ENCODE measurements at places on chromosomes 3 and 15. TPM values are rescaled to one million over a fixed set of nuclear protein-coding genes. Genes with fewer than 3 reads are reported as not detected.
A peak's percentile ranks its signal among the peaks of the same experiment; 100 is the strongest.

Gene ADAMTS17
- total RNA-seq = 1.8 TPM

Gene NCKIPSD
- 50.1 TPM for total RNA-seq

Gene ITGB5
- total RNA-seq = 292 TPM

Gene SERINC4
- 0.16 TPM for total RNA-seq

Gene PPP1R14D
- 0.25 TPM for total RNA-seq

Gene XCR1
- 0.02 TPM for total RNA-seq

Gene APBA2
- total RNA-seq = 14.6 TPM

Gene PAK6
- 8.7 TPM for total RNA-seq

Gene HIGD2B
- not detected for total RNA-seq

DNA sequence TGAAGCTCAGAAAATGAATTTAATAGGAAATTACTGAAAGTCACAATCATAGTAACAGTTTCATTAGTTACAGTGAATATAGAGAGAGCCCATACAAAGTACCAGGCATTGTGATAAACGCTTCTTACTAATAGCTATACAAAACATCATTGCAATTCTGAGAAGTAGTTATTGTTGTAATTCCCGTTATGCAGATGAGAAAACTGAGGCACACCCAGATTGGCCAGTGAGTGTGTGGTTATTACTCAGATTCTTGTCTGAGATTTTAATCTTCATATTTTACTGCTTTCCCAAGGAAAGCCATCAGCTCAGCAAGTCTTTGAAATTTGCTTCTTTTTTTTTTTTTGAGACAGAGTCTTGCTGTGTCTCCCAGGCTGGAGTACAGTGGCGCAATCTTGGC, 14.3 kb downstream of the FLNB start:
- H3K4me1 ChIP-seq = peaks cover 88% of the 10 kb centered on the region
- no peak for DNase-seq
- no peaks in the 10 kb centered on the region for H3K36me3 ChIP-seq
- H3K27ac ChIP-seq = peak overlapping the region; percentile 86

DNA sequence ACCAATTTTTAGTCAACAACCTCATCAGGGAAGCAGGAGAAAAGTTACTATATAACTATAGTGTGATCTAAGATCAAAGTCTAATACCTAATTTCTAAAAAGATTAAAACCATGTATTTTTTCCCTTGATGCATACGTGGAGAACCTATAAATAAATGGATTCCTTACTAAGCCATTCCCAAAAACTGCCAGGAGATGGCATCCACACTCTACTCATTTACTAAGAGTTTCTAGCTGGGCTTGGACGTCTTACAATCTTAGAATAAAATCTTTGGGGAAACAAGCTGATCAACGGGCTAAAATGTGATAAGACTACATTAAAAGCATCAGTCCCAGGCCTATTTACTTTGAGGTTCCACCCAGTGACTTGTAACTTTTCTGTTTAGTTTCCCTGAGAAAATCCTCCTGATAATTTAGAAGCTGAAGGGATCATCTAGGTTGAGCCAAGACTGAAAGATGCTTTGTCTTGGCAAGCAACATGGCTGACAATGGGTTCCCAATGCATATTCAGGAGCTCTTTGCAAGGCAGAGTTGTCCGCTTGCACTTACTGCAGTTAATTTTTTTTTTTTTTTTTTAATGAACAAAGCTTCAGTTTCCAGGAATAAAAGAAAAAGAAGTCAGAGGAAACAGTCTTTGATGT, 85.5 kb upstream of the FGF12 start:
- no peak overlapping the region for H3K4me3 ChIP-seq
- no peak for DNase-seq
- peaks cover 28% of the 10 kb centered on the region for H3K4me1 ChIP-seq
- 0 out of 2 replicates have a peak, but pooled peaks cover 4% of the 10 kb centered on the region for H3K36me3 ChIP-seq
- H3K27me3 ChIP-seq = no peaks in the 10 kb centered on the region
- H3K27ac ChIP-seq = no peak overlapping the region

- no peak overlapping the region for H3K27ac ChIP-seq
- no peaks in the 10 kb centered on the region for H3K36me3 ChIP-seq
- no peaks in the 10 kb centered on the region for H3K27me3 ChIP-seq
- no peak overlapping the region for H3K4me3 ChIP-seq
Measured at GRCh38 chr15:80462836-80463512, 58.8 kb downstream of the ARNT2 start.

- no peak for DNase-seq
- H3K27ac ChIP-seq = no peak overlapping the region
- H3K4me3 ChIP-seq = no peak overlapping the region
Measured at GRCh38 chr15:39959411-39959810, 25.5 kb downstream of the EIF2AK4 start.

GRCh38 chr3:80263260-80263659, 495.5 kb upstream of the ROBO1 start:
- DNase-seq = no peak
- no peak overlapping the region for H3K4me3 ChIP-seq
- H3K27me3 ChIP-seq = no peaks in the 10 kb centered on the region
- peaks cover 9% of the 10 kb centered on the region for H3K36me3 ChIP-seq

DNA sequence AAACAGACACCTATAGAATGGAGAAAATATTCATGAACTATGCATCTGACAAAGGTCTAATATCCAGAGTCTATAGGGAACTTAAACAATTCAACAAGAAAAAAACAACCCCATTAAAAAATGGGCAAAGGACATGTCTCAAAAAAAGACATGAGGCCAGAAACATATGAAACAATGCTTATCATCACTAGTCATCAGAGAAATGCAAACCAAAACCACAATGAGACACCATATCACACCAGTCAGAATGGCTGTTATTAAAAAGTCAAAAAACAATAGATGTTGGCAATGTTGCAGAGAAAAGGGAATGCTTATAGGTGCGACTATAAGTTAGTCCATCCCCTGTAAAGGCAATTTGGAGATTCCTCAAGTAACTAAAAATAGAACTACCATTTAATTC, 11.4 kb upstream of the HDGFL3 start:
- no peaks in the 10 kb centered on the region for H3K4me1 ChIP-seq
- no peak for DNase-seq
- peaks cover 33% of the 10 kb centered on the region for H3K36me3 ChIP-seq
- H3K27me3 ChIP-seq = peaks cover 19% of the 10 kb centered on the region

DNA sequence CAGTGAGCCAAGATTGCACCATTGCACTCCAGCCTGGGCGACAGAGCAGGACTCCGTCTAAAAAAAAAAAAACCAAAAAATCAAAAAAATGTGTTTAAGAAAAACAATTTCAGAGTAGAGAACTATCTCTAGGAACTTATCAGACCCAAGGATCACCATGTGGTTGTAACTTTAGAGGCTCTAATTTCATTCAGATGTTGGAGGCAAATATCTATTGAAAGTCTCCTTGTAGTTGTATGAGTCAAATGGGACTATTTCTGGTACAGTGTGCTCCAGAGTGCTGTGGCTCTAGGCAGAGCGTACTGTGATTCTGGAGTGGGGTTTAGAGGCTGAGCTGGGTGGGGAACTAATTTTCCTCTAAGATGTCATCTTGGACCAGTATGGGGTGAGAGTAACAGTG, 398.7 kb downstream of the SHQ1 start:
- peaks cover 27% of the 10 kb centered on the region for H3K27me3 ChIP-seq
- H3K4me3 ChIP-seq = no peak overlapping the region
- peaks cover 9% of the 10 kb centered on the region for H3K36me3 ChIP-seq
- no peak overlapping the region for H3K27ac ChIP-seq

DNA sequence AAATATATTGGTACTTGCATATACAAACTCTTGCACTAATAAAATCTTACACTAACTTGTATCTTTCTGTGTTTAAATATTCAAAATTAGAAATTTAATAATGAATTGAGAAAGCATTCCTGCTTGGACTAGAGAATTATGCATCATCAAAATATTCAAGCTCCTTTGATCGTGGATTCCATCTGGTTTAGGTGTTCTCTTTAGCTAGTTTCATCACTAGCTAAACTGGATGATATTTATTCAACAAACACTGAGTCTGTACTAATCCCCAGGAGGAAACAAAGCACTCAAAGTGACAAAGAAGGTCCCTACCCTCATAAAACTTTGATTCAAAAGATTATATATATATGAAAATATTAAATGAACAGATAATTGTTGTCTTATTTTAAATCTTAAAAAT, 1360.9 kb upstream of the ALCAM start:
- no peak for DNase-seq
- H3K36me3 ChIP-seq = no peaks in the 10 kb centered on the region
- H3K4me3 ChIP-seq = no peak overlapping the region
- no peak overlapping the region for H3K27ac ChIP-seq

- DNase-seq = no peak
- peaks cover 3% of the 10 kb centered on the region for H3K27me3 ChIP-seq
- no peaks in the 10 kb centered on the region for H3K4me1 ChIP-seq
- peaks cover 10% of the 10 kb centered on the region for H3K36me3 ChIP-seq
- no peak overlapping the region for H3K4me3 ChIP-seq
Measured at GRCh38 chr15:50886611-50887345, 21.7 kb upstream of the AP4E1 start.

DNA sequence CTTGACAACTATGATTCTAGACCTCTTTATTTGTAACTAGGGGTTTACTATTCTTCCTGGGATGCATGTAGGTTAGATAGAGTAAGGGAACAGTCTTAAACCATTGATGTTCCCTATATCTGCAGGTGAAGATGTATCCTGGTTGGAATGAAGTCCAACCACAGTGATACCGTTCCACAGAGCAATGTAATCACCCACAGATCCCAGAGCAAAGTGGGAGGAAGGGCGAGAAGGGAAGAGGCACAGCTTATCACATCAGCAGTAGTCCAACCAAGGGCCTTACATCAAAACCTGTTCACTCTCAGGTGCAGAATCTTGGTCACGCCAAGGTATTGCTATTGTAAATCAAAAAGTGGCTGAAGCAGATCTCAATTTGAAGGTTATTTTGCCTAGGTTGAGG, 61.8 kb upstream of the LIPC start:
- H3K4me1 ChIP-seq = no peaks in the 10 kb centered on the region
- H3K27me3 ChIP-seq = no peaks in the 10 kb centered on the region
- DNase-seq = no peak
- H3K4me3 ChIP-seq = no peak overlapping the region
- H3K36me3 ChIP-seq = peaks cover 19% of the 10 kb centered on the region

GRCh38 chr3:141714671-141715070, 23.4 kb upstream of the RNF7 start:
- DNase-seq = no peak
- no peak overlapping the region for H3K27ac ChIP-seq

DNA sequence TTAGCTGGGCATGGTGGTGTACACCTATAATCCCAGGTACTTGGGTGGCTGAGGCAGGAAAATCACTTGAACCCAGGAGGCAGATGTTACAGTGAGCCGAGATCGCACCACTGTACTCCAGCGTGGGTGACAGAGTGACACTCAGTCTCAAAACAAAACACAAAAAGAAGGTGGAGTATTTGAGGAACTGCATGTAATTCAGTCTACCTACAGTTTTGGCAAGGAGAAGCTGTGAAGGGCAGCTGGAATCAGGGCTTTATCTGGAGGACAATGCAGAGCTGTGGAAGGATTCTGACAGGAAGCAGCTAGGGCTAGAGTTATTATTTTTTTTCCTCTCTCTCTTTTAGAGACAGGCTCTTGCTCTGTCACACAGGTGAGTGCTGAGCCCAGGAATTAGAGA, 6.8 kb downstream of the H1-8 start:
- H3K4me3 ChIP-seq = no peak overlapping the region
- no peaks in the 10 kb centered on the region for H3K36me3 ChIP-seq
- H3K4me1 ChIP-seq = peaks cover 16% of the 10 kb centered on the region
- DNase-seq = no peak
- no peak overlapping the region for H3K27ac ChIP-seq
- H3K27me3 ChIP-seq = no peaks in the 10 kb centered on the region

DNA sequence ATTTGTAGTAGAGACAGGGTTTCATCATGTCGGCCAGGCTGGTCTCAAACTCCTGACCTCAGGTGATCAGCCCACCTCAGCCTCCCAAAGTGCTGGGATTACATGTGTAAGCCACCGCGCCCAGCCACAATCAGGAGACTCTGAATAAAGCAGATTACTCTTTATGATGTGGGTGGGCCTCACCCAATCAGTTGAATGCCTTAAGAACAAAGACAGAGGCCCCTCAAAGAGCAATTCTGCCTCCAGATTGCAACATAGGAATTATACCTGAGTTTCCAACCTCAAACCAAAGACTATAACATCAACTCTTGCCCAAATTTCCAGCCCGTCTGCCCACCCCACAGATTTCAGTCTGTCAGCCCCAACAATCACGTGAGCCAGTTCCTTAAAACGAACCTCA, 18.8 kb upstream of the FAM174B start:
- H3K4me3 ChIP-seq = no peak overlapping the region
- DNase-seq = no peak
- H3K27me3 ChIP-seq = peaks cover 59% of the 10 kb centered on the region
- peaks cover 11% of the 10 kb centered on the region for H3K4me1 ChIP-seq

GRCh38 chr3:71401695-71402231, 181.8 kb downstream of the FOXP1 start:
- peaks cover 17% of the 10 kb centered on the region for H3K4me1 ChIP-seq
- H3K4me3 ChIP-seq = no peak overlapping the region
- H3K27ac ChIP-seq = no peak overlapping the region

DNA sequence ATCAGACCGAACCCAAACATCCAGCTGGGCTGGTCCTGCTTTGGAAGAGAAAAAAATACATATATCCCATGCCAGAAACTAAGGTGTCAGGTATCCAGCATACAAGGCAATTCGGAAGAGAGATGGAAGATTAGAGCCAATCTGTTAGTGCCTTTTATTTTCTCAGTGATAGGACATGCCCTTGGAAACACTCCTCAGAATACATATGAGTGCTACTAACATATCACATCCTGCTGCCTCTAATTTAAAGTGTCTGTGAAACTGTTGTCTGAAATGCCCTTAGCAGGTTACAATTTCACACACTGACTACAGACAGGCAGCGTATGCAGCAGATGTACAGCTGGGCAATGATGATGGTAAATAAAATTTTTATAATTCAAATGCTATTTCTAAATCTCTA, 78.9 kb downstream of the RBPMS2 start:
- H3K4me3 ChIP-seq = peak overlapping the region; percentile 33
- no peaks in the 10 kb centered on the region for H3K27me3 ChIP-seq
- H3K27ac ChIP-seq = peak overlapping the region; percentile 89
- DNase-seq = no peak

GRCh38 chr3:75983111-75983510, 197.8 kb upstream of the ZNF717 start:
- peaks cover 5% of the 10 kb centered on the region for H3K36me3 ChIP-seq
- no peak overlapping the region for H3K27ac ChIP-seq
- no peaks in the 10 kb centered on the region for H3K4me1 ChIP-seq
- DNase-seq = no peak
- H3K27me3 ChIP-seq = no peaks in the 10 kb centered on the region

DNA sequence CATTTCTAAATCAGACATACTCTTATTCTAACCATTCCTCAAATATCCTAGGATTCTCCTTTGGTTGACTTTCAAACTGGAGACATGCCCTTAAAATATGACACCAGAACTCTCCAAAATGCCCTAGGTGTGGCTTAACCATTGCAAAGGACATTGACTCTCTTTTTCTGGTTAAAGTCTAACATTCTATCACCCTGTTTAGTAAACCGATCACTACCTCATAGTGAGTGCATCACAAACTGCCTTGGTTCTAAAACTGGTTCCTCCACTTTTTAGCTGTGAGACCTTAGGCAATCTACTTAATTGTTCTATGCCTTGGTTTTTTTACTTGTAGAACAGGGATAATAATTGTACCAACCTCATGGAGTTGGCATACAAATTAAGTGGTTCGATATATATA, 224.3 kb downstream of the CDIN1 start:
- H3K27ac ChIP-seq = no peak overlapping the region
- no peaks in the 10 kb centered on the region for H3K27me3 ChIP-seq
- no peaks in the 10 kb centered on the region for H3K36me3 ChIP-seq
- no peak for DNase-seq
- no peak overlapping the region for H3K4me3 ChIP-seq

Measured in WTC11 (cell line).